ENCODE measurements at places on chromosomes 6 and 20.

DNA sequence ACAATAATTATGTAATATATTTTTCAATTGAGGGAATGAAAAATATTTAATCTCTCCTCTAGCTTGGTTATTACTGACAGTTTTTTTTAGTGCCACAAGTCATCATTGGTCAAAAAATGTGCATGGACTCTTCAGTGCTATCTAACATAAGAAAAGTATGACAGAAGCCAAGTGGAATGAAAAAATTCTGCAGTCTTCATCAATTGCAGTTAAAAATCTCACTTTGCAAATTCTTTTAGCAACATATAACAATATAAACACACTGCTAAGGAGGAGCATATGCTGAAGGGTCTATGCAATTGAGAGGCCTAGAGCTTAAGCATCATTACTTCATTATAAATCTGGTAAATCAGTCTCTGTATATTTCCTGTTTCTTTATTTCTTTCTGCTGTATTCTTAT is 175.1 kb downstream of the ARHGAP18 start:
- DNase-seq: no peak

DNA sequence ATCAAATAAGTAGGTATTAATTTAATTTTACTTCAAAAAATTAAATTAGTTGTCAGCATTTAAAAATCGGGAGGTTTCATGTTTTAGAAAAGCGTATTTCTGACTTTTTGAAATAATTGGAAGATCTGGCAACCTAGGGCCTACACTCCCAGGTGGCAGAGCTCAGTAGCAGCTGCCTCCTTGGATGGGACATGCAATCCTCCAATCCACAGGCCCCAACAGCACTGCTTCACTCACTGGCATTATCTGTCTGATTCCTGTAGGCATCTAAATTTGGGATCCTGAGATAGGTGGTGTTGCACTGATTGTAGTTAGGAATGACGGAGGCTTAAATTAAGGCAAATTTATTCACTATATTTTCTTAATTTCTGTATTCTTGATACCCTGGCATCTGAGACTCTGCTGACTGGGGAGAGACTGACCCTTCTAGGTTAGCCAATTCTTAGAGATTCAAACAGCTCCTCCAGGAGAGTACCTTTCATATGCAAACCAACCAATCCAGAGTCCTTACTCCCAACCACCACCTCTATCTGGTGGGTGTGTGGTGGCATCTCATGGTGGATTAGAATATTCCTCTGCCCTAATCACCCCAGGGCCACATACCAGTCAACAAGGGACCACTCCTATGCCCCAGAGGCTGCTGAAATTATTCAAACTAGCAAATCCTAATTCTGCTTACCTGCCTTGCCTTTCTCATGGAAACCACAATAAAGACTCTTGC is 146.6 kb upstream of the GLP1R start:
- DNase-seq: no peak

DNA sequence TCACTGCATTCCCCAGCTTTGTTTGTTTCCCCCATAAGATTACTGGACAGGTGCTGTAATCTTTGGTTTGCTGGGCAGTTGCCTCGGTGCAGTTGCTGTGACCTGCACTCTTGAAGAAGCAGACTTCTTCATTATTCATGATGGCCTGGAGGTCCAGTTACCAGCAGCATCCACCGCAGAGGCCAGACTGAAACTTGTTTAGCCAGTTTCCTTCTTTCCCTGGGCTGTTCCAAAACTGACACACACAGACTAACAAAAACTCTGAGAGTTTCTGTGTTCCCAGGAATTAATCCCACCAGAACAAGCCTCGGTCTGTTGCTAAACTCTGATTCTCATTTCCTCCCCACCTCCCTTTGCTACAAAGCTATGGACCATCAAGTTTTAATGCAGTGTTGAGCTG is 144.1 kb downstream of the QRSL1 start:
- no peak for DNase-seq

DNA sequence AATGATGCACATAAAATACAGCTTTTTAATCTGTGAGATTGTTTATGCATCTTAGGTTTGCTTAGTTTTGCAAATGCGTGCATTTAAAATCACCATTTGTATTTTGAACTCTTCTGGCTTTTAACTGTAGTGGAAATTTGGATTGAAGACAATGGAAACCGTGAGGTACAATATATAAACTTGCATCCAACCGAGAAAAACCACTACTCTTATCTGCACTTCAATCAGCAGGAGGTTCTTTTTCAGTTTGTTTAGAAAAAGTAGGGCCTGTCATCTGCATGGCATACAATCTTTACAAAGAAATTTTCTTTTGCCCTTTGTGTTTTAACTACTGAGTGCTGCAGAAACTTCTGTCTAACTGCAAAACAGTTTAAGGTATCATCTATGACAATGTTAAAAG is 132.8 kb downstream of the LAMA2 start:
- no peak for DNase-seq

DNA sequence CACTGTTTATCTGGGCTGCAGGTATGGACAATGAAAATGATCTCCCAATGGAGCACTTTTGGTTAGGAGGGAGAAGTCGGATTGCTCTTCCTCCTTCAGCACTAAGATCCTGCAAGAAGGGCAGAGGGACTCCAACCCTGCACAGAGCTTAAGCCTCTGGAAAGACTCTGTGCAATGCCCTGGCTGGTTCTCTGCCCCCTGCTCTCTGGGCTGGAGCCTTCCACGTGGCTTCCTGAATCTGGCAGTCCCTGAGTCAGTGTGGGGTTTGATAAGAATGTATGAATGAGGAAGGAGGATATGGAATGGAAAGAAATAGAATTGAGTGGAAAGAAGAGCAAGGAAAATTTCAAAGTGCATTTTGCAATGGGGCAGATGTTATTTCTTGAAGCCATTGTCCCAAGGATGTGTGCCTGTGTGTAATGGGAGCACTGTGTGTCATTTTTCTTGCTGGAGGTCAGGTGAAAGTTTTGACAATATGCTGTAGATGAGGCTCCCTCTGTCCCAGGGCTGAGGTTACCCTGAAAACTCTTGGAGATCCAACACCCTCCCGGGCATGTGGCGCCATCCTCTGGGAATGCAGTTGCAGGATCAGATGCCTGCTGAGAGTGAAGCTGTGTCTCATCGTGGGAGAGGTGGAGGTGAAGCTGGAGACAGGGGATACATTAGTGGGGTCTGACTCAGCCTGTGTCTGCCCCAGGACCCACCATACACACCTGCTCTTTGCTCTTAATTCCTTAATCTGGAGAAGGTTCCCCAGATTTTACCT is 16.3 kb upstream of the CST9L start:
- DNase-seq: no peak

GRCh38 chr6:41551086-41551700 is 5.0 kb downstream of the FOXP4 start:
- DNase-seq: no peak

- DNase-seq: no peak
Observed at GRCh38 chr20:45974896-45975565, 3.0 kb upstream of the ZNF335 start.

DNA sequence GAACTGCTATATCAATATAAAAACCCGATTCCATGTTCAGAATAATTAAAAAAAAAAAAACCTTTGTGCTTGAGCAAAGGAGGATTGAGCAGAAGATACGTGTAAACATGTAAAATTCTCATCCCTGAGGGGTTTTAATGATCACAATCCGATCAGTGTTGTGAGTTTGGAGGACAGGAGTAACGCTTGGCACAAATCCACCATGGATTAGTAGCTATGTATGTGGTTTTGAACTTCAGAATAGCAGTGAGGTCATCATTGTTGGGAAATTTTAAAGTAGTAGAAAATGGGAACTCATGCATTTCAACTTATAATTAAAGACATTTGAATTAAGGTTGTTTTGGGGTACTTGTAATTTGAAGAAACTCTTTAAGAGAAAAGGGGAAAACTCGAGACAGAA is 203.2 kb downstream of the RPS12 start:
- DNase-seq: no peak

DNA sequence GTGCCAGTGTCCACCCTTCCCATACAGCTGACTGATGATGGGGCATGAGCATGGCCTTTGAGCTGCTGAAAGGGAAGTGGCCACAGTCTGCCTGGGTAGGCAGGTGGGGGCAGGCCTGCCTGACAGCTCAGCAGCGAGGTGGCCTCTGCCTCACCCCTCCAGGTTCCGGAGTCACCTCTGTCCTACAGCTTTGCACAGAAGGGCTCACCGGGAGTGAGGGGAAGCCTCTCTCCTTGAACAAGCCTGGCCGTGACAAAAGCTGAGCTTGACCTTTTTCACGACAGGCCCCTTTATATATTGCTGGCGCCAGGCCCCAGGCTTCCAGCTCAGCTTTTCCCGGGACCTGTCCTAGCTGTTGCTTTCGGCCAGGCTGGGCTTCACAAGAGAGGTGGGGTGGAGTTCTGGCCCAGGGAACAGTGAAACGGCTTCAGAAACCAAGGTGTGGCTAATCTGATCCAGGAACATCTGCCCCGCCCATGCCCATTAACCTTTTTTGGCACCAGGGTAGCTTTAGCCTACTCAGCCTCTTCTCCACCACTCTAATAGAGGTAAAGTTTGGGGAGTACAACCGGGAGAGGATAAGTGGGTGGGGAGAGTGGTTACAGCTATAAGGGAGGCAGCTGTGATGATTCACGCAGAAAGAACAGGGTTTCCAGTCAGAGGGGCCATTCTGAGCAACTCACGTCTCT is 42.9 kb downstream of the C6orf132 start:
- DNase-seq: no peak

- no peak for DNase-seq
Observed at GRCh38 chr6:33317419-33317668, 200 bp downstream of the ZBTB22 start.

GRCh38 chr6:134738211-134738885 is 211.6 kb downstream of the ALDH8A1 start:
- DNase-seq: no peak

GRCh38 chr20:49882171-49882970 is 33.0 kb downstream of the SPATA2 start:
- no peak for DNase-seq

DNA sequence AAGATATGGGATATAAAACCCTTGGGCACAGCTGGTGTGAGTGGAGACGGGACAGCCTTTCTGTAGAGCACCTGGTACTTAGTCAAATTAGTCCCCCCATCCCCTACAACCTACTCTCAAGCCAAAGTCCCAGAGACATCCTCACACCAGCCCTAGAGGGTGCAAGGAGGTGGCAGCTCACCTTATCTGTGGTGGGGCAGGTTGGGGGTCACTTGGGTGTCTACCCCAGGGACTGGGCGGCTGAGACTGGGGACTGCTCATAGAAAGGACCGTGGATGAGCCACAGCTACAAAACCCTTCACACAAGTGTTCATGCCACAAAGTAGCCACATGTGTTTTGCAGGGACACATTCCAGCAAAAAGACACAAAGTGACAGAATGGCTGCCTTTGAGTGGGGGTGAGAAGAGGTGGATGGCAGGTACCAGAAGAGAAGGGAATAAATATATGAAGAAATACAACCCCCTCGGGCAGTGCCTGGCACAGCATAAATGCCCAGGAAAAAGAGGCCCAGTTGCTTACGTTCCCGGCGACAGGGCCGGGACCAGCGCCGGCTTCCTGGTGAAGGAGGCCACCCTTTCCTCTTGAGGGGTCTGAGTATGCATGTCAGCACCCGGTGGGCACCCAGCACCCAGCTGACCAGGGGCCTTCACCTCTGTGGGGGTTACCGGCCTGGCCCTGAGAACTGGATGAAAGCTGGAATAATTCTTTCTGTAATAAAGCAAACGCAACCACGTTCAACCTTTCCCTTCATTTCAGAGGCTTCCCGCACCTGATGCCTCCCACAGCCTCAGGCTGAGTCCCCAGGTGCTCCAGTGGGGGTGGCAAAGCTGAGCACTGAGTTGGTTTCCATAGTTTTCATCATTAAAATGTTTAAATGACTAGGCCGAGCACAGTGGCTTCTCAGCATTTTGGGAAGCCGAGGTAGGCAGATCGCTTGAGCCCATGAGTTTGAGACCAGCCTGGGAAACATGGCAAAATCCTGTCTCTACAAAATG is 14.4 kb upstream of the CEBPB start:
- no peak for DNase-seq

GRCh38 chr20:14142171-14142570 is 146.9 kb downstream of the MACROD2 start:
- DNase-seq: no peak

DNA sequence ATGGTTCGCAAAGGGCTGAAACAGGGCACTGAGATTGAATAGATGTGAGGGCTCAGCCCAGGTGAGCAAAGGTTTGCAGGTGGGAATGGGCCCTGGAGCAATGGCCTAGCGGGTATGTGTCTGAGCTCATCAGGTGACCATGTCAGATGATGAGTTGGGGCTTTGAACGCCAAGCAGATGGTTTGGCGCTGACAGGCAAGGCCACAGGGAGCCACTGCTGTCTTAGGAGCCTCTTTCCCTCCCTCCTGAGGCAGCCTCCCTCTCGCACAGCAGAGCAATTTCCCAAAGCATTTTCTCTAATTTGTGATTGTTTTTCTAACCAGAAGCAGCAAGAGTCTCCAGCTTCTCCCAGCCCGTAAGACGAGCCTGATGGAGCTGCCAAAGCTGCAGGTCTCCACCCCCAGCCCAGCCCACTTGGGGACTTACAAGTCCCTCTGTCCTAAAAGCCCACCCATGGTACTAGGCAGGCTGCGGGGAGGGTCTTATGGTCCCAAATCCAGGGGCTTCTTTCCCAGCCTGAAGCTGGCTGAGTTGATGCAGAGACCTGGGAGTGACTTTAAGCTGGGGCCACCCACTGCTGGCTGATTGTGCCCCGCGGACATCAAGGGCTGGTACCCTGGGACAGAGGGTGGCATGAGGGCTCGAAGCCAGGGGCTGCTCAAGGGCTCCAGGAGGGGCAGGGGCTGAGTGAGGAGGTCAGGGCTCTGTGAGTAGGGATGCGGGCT is 11.6 kb downstream of the CDH22 start:
- no peak for DNase-seq

GRCh38 chr20:3577366-3577765 is 85.8 kb downstream of the GFRA4 start:
- no peak for DNase-seq

GRCh38 chr6:133314947-133315346 is 73.8 kb downstream of the EYA4 start:
- no peak for DNase-seq

- DNase-seq: peak; percentile 11
Observed at GRCh38 chr6:151325075-151326050, 66.0 kb downstream of the ZBTB2 start.

DNA sequence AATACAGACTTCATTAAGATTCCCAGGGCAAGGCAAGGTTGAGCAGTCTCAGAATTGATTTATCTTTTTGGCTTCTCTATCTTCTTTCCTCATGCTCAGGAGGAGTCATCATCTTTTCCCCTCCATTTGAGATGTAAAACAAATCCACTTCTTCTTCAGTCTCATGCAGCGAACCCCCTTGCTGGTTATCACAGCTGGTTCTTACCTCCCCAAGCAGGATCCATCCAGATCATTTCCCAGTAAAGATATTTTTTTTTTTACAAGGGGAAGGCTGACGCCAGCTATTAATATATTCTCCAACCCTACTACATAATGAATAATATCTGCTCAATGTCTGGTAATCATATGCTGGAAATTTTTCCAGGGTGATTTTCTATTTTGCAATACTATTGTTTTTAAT is 508.9 kb upstream of the NOX3 start:
- no peak for DNase-seq

DNA sequence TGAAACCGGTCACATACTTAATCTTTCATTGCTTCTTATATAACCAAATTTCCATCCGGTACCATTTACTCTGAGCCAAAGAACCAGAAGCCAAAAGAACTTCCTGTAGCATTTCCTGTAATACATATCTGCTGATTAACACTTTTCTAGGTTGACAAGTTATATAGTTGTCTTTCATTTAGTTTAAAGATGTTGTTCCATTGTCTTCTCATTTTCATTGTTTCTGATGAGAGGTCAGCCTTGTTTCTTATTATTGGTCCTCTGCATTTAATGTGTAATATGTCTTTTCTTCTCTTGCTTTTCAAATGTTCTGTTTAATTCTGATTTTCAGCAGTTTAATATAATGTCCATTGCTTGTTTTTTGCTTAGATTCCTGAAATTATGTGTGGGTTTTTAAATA is 214.5 kb upstream of the CCN2 start:
- no peak for DNase-seq
